Fibroblast of the aortic adventitia (primary cell): ENCODE measurements at places on chromosomes 6 and 20.

GRCh38 chr20:2130062-2130591, 28.5 kb downstream of the STK35 start:
- DNase-seq = no peak

DNA sequence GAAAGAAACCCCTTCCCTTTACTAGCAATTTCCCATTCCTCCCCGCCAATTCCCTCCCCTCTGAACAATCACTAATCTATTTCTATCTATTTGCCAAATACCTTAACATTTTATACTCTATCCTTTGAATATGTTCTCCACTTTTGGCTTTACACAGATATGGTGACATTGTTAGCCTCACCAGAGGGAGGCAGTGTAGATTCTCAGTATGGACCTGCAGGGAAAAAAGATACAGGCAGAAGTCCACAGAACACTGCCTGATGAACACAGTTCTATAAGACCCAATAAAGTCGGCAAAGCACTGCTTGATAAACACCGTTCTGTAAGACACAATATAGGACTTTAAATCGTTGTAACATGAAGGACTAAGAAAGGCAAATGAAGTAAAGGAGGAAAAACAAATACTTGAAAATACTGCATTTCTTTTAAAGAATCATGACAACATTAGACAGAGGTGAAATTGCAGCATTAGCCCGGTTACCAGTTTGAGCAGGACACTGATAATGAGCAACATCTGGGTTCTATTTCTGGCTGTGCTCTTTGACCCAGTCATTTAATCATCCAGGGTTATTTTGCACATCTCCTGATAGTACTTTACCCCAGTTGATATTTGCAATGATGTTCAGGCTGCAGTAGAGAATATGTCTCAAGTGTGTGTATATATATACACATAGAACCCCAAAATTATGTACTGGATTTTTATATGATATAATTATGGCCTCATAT, 296.8 kb downstream of the UTRN start:
- DNase-seq = peak; percentile 43

DNA sequence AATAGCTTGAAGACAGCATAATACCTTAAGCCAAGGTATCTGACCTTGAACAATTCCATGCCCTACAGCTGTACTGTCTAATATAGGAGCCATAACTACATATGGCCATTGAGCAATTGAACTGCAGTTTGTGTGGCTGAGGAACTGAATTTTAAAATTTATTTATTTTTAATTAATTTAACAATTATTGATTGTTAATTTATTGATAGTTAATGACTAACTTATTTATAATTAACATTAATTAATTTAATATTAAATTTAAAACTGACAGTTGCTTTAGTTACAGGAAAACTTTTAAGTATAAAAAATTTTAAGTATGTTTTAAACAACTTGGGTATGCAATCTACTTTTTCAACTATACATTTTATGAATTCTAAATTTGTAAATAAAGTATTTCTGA, 12.3 kb upstream of the MYB start:
- DNase-seq = no peak

DNA sequence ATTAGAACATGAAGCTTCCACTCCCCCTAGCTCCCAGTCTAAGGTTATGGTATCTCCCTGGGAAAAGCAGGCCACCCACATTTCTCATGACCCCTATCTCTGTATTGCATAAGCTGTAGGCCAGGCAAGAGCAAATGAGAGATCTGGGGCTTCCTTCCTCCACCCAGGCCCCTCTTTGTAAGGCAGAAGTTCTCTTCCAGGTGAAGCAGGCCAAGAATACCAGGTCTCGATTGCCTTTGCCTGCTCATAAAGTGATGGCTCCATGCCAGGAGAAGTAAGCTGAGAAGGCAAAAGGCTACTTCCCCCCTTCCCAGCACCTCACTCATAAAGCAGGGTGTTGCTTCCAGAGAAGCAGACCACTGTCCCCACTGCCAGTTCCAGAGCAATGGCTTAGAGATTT, 144.1 kb upstream of the KCNK16 start:
- DNase-seq = no peak

- peak; percentile 23 for DNase-seq
Observed at GRCh38 chr6:114068116-114068515, 97.2 kb upstream of the HDAC2 start.

- no peak for DNase-seq
Observed at GRCh38 chr20:62999580-62999979, 7.2 kb downstream of the BHLHE23 start.

DNA sequence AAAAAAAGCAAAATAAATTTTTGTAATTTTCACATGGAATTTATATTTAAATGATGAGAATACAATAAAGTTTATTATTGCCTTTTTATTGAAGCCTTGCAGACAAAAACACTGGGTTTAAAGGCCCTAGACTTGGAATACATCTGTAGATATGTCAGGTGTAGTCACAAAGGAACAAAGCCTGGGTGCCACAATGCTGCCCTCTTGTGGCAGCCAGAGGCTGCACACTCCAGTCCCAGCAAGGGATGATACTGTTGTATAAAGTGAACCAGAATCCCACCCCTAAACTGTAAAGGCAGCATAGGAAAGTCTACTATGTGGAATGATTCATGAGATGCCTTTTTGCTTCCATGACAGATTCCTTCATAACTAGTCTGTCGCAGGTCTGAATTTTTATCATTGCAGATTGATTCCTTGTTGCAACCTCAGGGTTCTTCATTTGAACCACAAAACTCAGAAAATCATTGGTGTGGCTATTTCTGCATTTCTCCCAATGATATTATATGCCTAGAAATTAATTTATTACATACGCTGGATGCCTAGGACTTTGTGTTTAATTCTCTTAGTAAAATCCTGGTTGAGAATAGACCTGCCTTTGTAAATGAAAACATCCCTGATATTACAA, 37.0 kb downstream of the MAK start:
- peak; percentile 65 for DNase-seq

DNA sequence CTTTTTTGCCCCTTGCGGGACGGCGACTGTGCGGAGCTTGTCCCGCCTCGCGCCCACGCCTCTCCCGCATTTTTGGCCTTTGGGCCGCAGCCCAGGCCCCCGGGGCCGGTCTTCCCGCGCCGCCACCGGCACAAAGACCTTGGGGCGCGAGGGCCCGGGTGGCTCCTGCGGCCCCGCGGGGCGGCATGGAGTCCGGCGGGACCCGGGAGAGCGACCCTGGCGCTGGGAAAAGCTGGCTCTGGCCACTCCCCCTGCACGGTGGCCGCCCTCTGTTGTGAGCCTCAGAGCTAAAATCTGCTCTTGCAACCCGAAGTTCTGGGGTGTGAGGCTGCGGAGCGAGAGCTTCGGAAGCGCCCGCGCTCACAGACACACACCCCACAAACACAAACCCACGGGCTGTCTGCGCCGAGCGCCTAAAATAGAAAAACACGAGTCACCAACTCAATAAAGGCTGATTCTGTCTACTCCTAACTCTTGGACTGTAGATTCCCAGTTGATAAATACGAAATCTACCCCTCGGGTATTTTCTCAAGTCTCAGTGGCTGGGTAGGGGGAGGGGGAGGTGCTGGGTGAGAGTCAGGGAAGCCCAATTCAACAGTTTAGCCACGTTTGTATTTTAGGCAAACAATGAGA, 496 bp upstream of the BEND3 start:
- DNase-seq = no peak

GRCh38 chr6:26439151-26440125, 866 bp upstream of the BTN3A3 start:
- DNase-seq = no peak

DNA sequence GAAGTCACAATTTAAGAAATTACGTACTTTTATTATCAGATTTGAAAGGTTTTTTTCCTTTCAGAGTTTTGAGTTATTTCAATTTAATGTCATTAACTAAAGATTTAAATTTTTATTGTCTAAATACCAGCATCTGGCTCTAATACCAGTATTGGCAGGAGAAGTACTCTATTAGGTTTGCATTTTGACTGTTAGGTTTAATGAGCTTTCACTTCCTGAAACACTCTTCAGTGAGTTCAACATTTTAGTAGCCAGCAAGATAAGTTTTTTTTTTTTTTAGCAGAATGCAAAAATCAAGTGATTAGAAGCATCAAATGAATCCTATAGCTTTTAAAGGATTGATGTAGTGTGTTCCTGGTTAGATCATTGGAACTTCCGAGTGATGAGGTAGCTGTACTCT, 34.0 kb upstream of the SCGN start:
- DNase-seq = no peak

- DNase-seq = peak; percentile 62
Observed at GRCh38 chr6:106997392-106998158, 23.0 kb upstream of the CD24 start.

- DNase-seq = peak; percentile 77
Observed at GRCh38 chr6:129936329-129937165, 75.4 kb upstream of the TMEM244 start.
